ENCODE measurements at places on chromosomes 1 and 21.

DNA sequence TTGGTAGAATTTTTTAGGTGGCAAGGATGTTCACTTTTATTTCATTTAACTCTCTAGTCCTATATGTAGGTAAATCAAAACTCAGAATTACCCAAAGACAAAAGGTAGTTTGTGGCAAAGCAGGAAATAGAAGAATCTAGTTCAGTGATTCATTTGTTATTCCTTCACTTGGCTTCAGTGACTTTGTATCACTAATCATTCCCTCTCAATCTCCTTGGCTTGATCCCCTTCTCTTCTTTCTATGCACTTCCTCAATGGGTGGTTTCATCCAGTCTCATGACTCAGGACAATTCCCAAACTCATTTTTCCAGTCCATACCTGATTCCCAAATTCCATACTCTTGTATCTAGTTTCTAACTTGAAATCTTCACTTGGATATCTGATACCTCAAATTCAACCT is 64.9 kb downstream of the PRKACB start:
- no peak for DNase-seq

DNA sequence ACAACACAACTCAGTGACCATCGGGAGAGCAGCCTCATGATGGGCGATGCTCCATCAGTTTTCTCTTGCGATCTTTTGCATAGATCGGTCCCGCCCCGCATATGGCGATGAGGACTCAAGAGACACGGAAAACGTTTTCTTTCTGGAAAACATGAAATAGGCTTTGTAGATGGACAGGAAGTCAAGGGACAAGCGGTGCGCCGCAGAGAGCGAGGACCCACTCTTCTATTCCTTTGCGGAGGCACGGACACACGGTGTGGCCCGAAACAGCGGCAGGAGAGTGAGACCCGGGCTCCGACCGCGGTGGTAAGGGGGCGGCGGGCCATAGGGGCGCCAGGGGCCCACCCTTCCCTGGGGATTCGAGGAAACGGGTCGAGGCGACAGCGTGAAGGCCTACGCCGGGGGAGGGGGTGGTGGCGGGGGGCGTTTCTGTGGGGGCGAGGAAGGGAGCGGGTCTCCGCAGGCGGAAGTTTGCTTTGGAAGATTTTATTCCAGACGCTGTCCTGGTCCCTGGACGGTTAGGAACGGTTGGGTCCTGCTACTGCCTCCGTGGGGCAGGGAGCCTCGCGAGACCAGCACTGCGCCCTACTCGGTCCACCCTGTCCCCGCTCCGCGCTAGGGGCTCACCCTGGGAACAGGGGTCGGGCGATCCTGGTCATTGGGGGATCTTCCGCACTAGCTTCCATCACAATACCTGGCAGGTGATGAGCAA is 796 bp upstream of the TDRKH start:
- no peak for DNase-seq

GRCh38 chr1:63935143-63935542 is 161.3 kb downstream of the ROR1 start:
- DNase-seq: no peak

DNA sequence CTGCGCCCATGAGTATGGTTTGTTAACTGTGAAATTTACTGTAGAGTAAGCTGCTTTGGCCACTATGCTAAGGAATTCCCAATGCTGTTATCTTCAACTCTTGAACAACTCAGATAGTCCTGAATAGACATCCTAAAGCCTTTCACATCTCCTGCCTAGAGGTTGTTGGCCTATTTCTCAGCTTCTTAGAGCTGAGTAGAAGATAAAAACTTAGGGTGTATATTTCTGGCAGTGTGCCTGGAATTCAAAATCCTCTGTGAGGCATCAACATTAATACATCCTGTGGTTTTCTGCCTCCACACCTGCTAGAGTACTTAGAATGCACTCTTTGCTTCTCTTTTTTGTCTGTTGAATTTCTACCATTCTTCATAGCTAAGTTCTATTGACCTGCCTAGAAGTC is 45.8 kb upstream of the RC3H1 start:
- no peak for DNase-seq

- DNase-seq: peak; percentile 35
Measured at GRCh38 chr1:149937759-149938158, 1.1 kb upstream of the MTMR11 start.

GRCh38 chr1:93420400-93420799 is 27.5 kb upstream of the FNBP1L start:
- no peak for DNase-seq

DNA sequence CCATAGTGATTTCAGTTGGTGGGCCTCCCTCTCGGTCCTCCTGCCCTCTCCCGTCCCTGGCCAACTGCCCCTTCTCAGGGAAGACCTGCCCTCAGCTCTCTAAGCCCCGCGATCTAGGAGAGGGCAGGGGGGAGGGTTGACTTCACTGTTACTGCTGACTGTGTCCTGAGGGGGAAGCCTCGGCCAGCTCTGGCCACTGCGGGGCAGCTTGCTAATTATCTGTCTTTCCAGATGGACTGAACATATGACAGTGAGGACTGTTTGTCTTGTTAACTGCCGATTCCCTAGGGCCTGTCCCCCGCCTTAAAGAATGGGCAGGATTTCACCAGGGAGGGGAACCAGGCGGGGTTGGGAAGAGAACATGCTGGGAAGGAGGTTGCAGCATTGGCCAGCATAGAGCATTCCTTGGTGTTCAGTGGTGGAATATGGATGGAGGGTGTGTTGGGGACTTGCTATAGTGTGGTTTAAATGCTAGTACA is 22.9 kb downstream of the NIPAL3 start:
- DNase-seq: no peak

All from activated CD4-positive, alpha-beta T cell treated with anti-CD3 and anti-CD28 coated beads, Interleukin-2, Interleukin-4, amounts not matched to agents 100 ng/mL and 50 ng/mL, durations not matched to agents 16 hours and 8 hours (primary cell).